CD14-positive monocyte (primary cell): ENCODE measurements at places on chromosomes 12 and 14. TPM values are rescaled to one million over a fixed set of nuclear protein-coding genes. Genes with fewer than 3 reads are reported as not detected.

DNA sequence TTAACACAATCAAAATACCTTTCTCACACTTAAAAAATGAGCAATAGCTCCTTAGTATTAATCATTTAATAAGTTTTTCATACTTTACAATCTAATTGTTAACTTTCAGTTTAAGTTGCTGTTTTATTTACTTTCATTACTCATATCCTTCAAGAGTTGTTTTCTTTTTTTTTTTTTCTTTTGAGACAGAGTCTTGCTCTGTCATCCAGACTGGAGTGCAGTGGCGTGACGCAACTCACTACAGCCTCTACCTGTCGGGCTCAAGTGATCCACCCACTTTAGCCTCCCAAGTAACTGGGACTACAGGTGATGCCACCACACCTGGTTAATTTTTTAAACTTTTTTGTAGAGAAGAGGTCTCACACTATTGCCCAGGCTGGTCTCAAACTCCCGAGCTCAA lies 16.1 kb downstream of the ZBTB1 start:
- no peak for DNase-seq

DNA sequence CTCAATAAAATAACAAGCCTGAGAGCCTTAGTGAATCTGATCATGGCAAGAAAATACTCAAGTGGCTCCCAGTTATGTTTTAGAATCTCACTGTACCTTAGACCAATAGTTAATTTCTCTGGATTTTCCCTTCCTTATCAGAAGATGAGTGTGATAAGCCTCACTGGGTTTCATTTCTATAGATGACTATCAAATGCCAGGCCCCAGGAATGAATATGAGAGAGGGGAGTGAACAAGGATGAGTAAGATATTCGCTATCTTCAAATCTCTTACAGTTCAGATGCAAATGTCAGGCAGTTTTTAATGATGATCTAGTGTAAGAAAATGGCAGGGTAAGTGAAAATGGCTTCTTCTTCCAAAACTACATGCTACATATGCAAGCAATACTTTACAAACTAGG lies 26.1 kb upstream of the OR10P1 start:
- DNase-seq: no peak

GRCh38 chr12:77433799-77434198 lies 368.4 kb upstream of the E2F7 start:
- no peak for DNase-seq

GRCh38 chr12:47824198-47824597 lies 4.5 kb upstream of the HDAC7 start:
- no peak for DNase-seq

Gene CIT
- polyA plus RNA-seq: 0.01 and 0.03 TPM in 2 replicates

Gene INHBC
- not detected in 2 replicates for polyA plus RNA-seq

Gene KERA
- polyA plus RNA-seq: not detected in 2 replicates

Gene OR6C76
- polyA plus RNA-seq: not detected
